ENCODE measurements at places on chromosomes 16 and 17.
A peak's percentile ranks its signal among the peaks of the same experiment; 100 is the strongest.

DNA sequence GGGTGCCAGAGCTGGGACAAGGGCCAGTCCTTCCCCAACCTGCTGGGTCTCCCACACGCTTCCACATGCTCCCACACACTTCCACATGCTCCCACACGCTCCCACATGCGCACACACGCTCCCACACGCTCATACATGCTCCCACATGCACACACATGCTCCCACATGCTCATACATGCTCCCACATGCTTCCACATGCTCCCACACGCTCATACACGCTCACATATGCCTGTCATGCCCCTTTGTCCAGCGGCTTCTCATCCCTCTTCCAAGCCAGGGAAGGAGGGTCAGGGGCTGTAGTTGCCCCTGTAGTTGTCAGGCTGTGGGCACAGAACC, 9.9 kb upstream of the METRNL start:
- DNase-seq = no peak

DNA sequence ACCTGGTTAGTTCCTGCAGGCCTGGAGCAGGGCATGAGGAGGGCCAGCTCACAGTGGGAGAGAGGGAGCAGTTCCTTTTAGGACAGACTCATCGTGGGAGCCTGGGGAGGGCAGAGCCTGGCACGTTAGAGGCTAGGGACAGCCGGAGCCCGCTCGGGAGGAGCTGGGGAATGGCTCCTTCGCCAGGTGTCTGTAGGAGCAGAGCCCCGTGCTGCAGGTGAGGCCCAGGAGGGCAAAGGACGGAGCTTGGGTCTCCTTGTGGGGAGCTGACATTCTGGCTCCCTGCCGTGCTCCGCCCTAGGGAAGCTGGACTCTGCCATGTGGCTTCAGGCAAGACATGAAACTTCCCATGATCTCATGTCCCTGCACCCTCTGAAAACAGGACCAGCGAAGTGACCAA, 18.7 kb upstream of the MTSS2 start:
- no peak for DNase-seq

DNA sequence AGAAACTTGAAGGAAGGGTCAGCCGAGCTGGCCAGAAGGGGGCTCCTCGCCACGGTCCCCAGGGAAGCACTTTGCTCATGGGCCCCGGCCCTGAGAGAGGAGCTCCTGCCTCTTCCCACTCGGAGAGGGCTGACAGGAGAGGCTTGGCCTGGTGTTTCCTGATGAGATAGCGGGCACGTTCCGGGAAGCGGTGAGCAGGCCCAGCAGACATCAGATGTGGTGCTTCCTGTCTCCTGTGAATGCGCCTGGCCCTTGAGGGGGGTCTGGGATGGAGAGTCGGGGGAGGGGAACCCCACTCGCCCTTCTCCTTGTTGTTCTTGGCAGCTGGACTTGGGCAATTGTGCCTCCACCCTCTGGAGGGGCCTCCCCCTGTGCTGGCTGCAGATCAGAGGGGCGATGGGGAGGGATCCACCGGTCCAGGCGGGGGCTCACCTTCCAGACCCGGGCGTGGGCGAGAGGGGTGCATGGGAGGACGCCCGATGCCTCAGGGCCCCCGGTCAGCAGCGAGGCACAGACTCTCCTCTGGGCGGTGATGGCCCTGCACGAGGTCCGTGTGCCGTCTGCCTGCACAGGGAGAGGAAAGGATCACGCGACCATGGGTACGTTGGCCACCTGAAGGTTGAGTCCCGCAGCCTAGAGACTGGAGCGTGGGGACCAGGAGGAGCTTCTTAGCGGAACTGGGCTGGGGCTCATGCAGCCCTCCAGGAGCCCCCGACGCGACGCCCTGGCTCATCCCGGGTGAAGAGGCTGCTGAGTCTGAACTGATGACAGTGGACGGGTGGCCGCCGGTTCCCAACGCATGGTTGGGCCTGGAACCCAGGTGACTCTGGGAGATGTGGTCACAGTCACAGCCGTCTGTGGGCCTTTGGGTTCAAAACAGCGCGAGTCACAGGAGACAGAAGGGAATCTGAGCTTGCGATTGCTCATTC, 25.4 kb downstream of the METRNL start:
- no peak for DNase-seq

DNA sequence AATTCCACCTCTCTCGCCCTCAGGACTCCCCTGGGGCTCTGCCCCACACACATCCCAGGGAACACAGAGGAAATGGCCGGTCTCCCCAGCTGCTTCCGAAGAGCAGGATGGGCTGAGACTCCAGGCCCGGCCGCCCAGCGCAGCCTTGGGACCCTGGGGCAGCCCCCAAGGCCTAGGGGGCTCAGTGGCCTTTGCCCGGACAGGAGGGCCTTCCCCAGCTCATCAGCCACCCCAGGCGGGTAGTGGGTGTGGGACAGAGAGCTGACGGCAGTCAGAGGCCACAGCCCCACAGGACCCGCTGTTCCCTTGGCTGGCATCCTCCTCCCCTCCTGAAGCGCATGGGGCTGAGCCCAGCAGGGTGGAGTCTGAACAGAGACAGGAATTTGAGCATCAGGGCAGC, 6.2 kb upstream of the CBFA2T3 start:
- no peak for DNase-seq

DNA sequence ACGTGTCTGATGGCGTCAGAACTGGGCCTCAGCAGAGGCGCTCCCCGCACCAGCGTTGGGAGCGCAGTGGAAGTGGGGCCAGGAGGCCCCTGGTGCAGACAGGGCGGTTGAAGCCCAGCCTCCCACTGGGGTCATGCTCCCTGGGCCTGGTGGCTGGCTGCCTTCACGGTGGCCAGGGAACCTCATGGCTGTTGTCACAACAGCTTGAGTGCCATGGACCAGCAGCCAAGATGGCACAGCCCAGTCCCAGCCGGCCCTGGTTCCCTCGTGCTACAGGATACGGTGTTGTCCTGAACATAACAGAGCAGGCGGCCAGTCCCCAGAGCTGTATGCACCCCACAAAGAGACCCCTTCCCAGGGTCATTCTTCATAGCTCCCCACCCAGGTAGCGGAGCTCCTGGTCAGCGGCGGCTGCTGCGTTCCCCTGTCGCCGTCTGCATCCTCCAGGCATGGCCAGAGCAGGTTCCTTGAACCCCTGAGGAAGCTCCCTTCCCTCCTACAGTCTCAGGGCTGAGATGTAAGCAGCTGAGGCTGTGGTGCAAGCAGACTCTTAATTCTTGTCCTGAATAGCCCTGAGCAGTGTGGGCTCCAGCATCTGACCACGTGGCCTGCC, 29.7 kb downstream of the NME3 start:
- no peak for DNase-seq

DNA sequence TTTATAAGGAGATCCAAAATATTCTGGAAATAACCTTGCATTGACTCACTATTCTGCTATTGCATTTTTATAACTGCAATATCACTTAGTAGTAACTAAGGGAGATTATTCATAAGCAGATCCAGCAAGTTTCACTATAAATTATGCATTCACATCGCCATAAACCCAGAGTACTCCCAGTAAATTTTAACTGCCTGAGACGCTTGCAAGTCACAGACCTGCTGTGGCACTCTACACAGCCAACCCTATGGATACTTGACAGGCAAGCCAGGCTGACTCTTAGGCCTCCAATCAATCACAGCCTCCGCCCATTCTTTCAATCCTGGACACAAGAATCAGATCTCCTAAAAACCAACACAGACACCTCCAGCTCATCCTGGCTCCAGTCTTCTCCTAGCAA, 28.2 kb downstream of the USP31 start:
- no peak for DNase-seq

GRCh38 chr17:82936768-82937171, 96.9 kb upstream of the ZNF750 start:
- no peak for DNase-seq

- no peak for DNase-seq
Observed at GRCh38 chr16:30351586-30352419, 3.3 kb downstream of the CD2BP2 start.

- peak; percentile 47 for DNase-seq
Observed at GRCh38 chr17:67477687-67478086, 100.6 kb downstream of the PITPNC1 start.

GRCh38 chr17:82013772-82014321, 8.8 kb downstream of the CENPX start:
- DNase-seq = no peak

- no peak for DNase-seq
Observed at GRCh38 chr16:369275-369865, 968 bp downstream of the MRPL28 start.

DNA sequence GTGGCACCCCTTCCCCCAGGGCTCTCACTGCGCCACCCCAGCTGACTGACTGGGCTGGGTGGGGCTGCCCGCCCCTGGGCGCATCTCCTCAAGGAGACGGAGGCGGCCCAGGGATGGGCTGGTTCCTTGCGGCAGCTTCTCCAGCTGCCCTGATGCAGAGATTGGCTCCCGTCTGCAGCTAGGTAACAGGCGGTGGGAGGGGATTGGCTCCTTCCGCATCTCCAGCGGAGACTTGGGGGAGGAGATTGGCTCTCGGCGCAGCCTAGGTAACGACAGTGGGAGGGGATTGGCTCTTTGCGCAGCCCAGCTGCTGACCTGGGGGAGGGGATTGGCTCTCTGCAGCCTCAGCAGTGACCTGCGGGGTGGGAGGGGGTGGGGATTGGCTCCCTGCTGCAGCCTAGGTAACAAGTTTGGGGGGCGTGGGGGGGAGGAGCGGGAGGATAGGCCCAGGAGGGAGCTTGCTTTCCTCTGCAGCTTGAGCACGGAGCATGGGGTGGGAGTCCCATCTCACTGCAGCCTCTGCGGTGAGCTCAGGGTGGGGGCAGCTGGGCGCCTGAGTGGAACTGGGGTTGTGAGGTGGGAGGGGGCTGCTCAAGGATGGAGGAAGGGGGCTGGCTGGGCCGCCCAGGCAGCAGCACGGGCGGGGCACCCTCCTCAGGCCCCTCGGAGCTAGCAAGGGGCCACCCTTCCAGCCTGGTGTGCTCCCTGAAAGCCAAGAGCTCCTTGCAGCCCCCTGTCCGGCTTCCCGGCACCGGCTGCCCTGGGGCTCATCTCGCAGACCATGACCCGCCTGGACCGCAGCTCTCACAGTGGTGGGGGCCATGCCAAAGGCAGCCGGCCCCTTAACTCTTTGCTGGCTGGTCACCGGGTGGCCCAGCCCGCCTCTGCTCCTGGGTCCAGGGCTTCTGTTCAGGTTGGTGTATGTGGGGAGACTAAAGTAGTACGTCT, 6.4 kb downstream of the NFE2L1 start:
- DNase-seq = no peak

- DNase-seq = no peak
Observed at GRCh38 chr16:19132898-19133297, 19.1 kb downstream of the ITPRIPL2 start.

GRCh38 chr16:83768986-83769385, 38.8 kb upstream of the HSBP1 start:
- DNase-seq = no peak

GRCh38 chr16:14132696-14133048, 61.6 kb downstream of the MRTFB start:
- no peak for DNase-seq

DNA sequence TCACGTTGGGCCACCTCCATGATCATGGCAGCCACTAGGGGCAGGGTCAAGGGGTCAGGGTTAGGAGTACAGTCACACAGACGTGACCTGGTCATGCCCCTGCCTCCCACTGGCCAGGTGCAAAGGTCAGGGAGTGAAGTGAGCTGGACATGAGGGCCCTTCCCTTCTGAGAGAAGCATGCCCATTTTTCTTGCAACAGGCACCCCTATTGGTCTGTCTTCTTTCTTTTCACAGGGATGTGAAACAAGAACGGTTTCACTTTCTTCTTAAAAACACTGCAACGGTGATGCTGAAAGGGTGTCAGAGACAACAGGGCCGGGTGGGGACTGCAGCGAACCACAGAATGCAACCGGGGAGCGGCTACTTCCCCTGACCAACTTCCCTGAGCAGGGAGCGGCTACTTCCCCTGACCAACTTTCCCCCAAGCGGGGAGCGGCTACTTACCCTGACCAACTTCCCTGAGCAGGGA, 52.1 kb upstream of the DOC2B start:
- DNase-seq = no peak

DNA sequence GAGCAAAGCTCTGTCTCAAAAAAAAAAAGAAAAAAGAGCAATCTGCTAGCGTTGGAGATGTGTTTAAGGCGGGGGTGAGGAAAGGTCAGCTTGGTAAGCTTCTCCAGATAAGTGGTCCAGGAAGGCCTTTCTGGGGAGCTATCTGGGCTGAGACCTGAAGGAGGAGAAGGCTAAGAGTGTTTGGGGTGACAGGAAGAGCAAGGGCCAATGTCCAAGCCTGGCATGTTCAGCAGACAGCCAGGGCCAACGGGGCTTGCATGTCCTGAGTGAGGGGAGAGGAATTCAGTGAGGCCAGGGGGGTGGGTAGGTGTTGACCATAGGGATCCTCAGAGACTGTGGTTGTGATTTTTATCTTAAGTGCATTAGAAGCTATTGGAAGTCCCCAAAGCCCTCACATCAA, 15.4 kb downstream of the STAT5A start:
- DNase-seq = no peak

GRCh38 chr16:75203096-75203495, 3.9 kb downstream of the CTRB2 start:
- DNase-seq = no peak

- DNase-seq = no peak
Observed at GRCh38 chr16:76265434-76266045, 11.7 kb upstream of the CNTNAP4 start.

DNA sequence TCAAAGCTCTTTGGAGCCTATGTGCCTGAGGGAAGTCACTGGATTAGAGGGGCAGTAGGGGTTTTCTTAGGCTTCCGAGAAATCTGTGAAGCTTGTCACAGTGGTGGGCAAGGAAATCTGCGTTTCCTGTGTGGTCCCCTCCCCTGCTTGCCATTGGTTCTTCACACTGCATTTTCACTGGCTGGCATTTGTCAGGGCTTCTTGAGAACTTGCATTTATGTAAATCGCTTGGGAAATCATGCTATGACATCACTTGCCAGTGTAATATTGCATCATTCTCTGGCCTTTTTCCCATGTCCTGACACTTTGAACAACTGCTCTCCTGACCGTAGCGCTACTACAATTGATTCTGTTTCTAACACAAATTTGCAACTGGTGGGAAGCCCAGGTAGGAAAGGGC, 1.8 kb downstream of the CACNG3 start:
- DNase-seq = no peak

DNA sequence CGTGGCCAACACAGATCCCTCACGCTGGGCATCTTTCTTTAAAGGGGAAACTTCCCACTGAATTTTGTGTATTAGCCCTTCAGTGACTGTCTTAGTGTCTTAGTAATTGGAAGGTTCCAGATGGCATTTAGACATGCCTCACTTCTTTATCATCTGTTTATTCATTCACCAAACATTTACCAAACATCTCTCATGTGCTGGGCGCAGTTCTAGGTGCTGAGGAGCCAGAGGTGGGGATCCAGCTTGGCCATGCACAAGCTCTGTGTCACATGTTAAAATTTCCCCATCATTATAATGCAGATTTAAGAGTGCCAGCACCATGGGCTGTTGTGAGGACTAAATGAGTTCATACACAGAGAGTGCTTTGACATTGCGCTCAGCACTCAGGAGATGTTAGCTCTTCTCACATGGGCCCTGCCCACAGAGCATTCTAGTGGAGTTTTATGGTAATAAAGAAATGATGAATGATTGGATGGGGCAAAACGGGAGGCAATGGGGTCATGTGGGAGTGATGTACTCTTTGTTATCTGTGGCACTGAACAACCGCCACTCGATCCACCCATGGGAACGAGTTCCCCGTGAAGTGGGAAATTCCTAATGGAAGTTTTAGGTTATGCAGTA, 119.7 kb downstream of the SNX29 start:
- DNase-seq = no peak
